Activated CD4-positive, alpha-beta T cell treated with anti-CD3 and anti-CD28 coated beads, Interleukin-2, amount 50 U/mL, for 1 hour (primary cell): ENCODE measurements at places on chromosomes 5 and 9.

GRCh38 chr5:134116789-134117761, 2.6 kb downstream of the TCF7 start:
- no peak for DNase-seq

DNA sequence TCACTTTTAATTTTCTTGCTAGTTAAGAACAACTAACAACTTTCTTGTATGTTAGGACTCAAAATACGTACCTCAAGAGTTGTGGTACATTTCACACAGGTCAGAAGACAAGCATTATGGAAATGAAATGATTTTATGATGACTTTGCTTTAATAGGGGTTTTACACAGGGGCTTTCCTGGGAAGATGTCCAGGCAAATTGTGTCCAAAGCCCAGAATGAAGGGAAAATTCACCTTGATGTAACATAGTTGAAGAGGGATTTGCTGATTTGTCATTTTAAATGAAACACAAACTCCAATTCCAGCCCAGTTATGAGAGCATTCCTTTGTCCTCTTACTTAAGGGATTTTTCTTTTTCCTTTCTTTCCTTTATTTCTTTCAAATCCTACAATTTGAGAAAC, 89.2 kb downstream of the ARL15 start:
- no peak for DNase-seq

GRCh38 chr5:9431496-9432258, 114.2 kb downstream of the SEMA5A start:
- DNase-seq: no peak

- DNase-seq: no peak
Observed at GRCh38 chr5:112077180-112077579, 320.2 kb upstream of the NREP start.

DNA sequence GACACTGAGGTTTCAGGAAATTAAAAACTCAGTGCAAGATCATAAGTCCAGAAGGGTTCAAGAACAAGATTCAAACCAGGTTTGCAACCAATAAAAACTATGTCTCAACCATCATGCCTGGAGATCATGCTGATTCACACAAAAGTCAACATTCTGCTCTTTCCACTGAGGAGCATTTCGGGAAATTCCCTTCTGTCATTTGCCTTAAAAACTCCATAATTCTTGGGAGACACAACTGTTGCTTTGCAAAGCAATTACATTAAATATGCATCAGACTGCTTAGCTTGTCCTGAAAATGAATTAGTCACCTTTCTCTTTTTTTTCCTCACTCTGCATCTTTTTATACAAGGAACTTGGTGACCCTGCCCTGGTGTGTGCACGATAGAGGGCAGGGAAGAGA, 275.9 kb upstream of the ZNF462 start:
- no peak for DNase-seq

- DNase-seq: no peak
Observed at GRCh38 chr5:136749016-136749415, 383.7 kb upstream of the TRPC7 start.

DNA sequence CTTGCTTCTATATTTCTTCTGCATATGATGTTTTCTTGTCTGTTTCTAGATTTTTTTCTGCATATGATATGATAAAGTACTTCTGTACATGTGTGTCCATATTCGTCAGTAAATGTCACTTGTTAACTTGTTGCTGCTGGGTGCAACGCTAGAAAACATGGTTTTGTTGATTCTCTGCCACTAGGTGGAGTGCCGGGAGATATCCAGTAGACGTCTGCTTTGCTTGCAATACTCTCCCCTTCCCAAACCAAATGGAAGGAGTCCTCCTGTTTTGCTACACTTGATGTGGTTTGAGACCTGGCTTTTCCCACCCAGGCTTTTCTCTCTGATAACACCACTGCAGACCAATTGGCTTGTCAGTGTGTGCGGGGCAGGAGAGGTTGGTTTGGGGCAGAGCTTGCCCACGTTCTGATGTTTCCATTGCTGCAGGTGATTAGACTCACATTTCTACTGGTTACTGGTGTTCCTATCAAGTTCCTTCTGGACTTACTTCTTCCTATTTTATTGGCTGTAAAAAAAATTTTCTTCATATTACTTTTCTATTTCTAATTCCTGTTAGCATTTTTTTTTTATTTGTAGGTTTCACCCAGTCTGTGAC, 900.0 kb upstream of the CDH10 start:
- DNase-seq: no peak
